ENCODE measurements at places on chromosomes 3 and 15. TPM values are rescaled to one million over a fixed set of nuclear protein-coding genes. Genes with fewer than 3 reads are reported as not detected.

The GAP43 gene
- not detected for total RNA-seq

The NOX5 gene
- total RNA-seq, result 0.31 TPM

The C2CD4A gene
- not detected for total RNA-seq

The XIRP1 gene
- total RNA-seq, result 0.07 TPM

The SLC28A2 gene
- not detected for total RNA-seq

The CHCHD4 gene
- total RNA-seq, result 38.6 TPM

The RPLP1 gene
- total RNA-seq, result 3,292 TPM

The GPR171 gene
- not detected for total RNA-seq

The TRANK1 gene
- total RNA-seq, result 3.1 TPM

The CP gene
- 3.4 TPM for total RNA-seq

The TUSC7 gene
- not detected for total RNA-seq

The CCR9 gene
- total RNA-seq, result not detected

The GPX1 gene
- total RNA-seq, result 303 TPM

The OR5K2 gene
- not detected for total RNA-seq

The GRK7 gene
- total RNA-seq, result not detected

The FGF7 gene
- not detected for total RNA-seq

The GXYLT2 gene
- 1.9 TPM for total RNA-seq

The RNF111 gene
- 29.8 TPM for total RNA-seq

The VILL gene
- total RNA-seq, result 0.07 TPM

The PCSK6 gene
- total RNA-seq, result 11.4 TPM

The COL6A5 gene
- not detected for total RNA-seq

The SHISA5 gene
- 129 TPM for total RNA-seq

The CEP152 gene
- total RNA-seq, result 7.6 TPM

The TRH gene
- total RNA-seq, result not detected

The GOLGA6A gene
- 0.09 TPM for total RNA-seq

The ETV5 gene
- 33.7 TPM for total RNA-seq

The STAC gene
- 2.6 TPM for total RNA-seq

The VGLL3 gene
- 10.3 TPM for total RNA-seq

The IL16 gene
- not detected for total RNA-seq

The ST3GAL6 gene
- total RNA-seq, result 1.9 TPM

The SCG5 gene
- total RNA-seq, result 2.1 TPM

All from A549 treated with CpdA at 1 μM for 4 hours (cell line).